Activated CD4-positive, alpha-beta T cell treated with anti-CD3 and anti-CD28 coated beads, Interleukin-2, amount 10 ng/mL, durations not matched to agents 24 days and 14 days (primary cell): ENCODE measurements at places on chromosomes 12 and 14. TPM values are rescaled to one million over a fixed set of nuclear protein-coding genes. Genes with fewer than 3 reads are reported as not detected.

Gene EIF2S3B
- 0.62 and 0.98 TPM in 2 replicates for total RNA-seq

Gene SIRT4
- total RNA-seq = 1.1 and 2.5 TPM in 2 replicates

Gene HVCN1
- 17.9 and 18.0 TPM in 2 replicates for total RNA-seq

- H3K4me3 ChIP-seq = no peak overlapping the region
- H3K36me3 ChIP-seq = no peaks in the 10 kb centered on the region
- H3K27ac ChIP-seq = no peak overlapping the region
- DNase-seq = no peak
- no peaks in the 10 kb centered on the region for H3K4me1 ChIP-seq
Measured at GRCh38 chr12:74129702-74130101, 407.9 kb upstream of the ATXN7L3B start.

DNA sequence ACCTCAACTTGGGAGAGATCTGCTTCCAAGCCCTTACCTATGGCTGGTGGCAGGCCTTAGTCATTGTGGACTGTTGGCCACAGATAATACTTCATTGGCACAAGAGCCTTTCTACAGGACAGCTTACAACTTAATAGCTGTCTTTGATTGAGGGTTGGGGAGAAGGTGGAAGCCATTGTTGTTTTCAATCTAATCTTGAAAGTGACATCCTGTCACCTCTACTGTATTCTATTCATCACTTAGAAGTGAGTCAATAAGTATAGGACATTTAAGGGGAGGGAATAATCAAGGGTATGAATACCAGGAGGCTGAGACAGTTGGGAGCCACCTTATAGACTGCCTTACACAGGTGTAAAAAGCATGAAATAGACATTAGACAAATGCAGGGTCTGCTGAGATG, 906.3 kb downstream of the NRXN3 start:
- H3K36me3 ChIP-seq = no peaks in the 10 kb centered on the region
- H3K27ac ChIP-seq = no peak overlapping the region
- H3K27me3 ChIP-seq = no peaks in the 10 kb centered on the region
- no peak for DNase-seq

- DNase-seq = no peak
- H3K27ac ChIP-seq = no peak overlapping the region
- H3K27me3 ChIP-seq = no peaks in the 10 kb centered on the region
- H3K4me1 ChIP-seq = peaks cover under 1% of the 10 kb centered on the region
- H3K36me3 ChIP-seq = no peaks in the 10 kb centered on the region
Measured at GRCh38 chr12:31000751-31001150, 72.9 kb upstream of the DDX11 start.

- peaks cover 17% of the 10 kb centered on the region for H3K36me3 ChIP-seq
- no peak overlapping the region for H3K27ac ChIP-seq
- H3K27me3 ChIP-seq = no peaks in the 10 kb centered on the region
- DNase-seq = no peak
- H3K4me3 ChIP-seq = no peak overlapping the region
Measured at GRCh38 chr12:109558374-109559199, 14.7 kb downstream of the MMAB start.
